Inflammatory macrophage (primary cell): ENCODE measurements at places on chromosomes 7 and 10.
A peak's percentile ranks its signal among the peaks of the same experiment; 100 is the strongest.

GRCh38 chr7:3063016-3063753, 19.5 kb upstream of the CARD11 start:
- no peak for DNase-seq

- no peak for DNase-seq
These were observed 69.4 kb downstream of the HYCC1 start for GRCh38 chr7:22944510-22944909.

DNA sequence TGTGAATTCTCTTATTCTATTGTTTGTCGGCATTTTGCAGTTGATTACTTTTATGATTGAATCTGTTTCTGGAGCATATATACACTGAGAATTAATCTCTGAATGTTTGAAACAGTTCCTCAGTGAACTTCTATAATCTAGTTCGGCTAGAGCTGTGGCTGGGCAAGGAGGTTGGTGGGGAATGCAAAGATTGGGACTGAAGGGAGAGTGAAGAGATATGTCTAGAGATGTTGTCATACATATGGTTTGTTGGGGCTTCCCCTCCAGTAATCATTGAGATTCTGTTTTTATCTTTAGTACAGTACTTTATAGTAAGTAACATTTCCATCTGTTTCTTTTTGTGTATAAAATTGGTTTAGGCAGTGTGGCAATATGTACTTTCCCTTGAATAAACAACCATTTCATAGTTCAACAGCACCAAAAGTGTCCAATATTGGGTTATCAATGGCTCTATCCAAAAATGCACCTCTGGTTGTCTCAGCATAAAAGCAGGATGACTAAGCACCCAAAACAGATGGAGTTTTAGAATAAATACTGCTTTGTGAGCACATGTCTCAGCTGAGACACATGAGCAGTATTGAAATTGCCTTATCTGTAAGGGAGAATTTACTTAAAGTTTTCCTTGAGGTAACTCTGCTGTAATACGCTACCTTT, 36.7 kb downstream of the WAC start:
- DNase-seq = no peak

DNA sequence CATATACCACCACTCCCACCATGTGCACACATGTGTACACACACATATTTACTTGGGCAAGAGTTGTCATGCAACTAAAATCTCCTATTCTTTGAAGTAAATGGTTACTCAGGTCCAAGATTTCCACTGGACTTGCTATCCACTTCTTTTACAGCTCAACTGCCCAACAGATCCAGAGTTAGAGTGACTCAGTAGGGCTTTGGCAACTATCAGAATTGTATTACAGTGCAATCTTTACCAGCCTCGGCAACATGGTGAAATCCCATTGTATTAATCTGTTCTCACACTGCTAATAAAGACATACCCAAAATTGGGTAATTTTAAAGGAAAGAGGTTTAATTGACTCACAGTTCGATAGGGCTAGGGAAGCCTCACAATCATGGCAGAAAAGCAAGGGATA, 51.9 kb upstream of the ABLIM1 start:
- DNase-seq = peak; percentile 15

GRCh38 chr10:4809156-4809555, 16.9 kb upstream of the AKR1E2 start:
- no peak for DNase-seq

DNA sequence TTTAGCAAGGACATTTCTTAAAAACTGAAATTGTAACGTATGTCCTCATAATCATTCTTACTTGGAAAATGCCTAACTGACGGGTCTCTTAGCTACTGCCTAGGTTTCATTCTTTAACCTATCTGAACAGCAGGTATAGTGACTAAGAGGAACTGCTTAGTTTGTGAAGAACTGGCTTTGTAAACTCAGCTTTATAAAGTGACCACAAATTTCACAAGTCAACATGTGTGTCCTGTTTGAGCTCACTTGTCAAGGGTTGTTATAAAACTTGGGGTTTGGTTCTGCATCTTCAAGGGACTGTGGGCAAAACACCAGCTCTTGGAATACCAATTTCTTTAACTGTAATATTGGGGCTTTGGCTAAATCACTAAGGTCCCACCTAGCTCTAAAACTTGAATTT, 32.2 kb downstream of the MRPS33 start:
- DNase-seq = peak; percentile 76

DNA sequence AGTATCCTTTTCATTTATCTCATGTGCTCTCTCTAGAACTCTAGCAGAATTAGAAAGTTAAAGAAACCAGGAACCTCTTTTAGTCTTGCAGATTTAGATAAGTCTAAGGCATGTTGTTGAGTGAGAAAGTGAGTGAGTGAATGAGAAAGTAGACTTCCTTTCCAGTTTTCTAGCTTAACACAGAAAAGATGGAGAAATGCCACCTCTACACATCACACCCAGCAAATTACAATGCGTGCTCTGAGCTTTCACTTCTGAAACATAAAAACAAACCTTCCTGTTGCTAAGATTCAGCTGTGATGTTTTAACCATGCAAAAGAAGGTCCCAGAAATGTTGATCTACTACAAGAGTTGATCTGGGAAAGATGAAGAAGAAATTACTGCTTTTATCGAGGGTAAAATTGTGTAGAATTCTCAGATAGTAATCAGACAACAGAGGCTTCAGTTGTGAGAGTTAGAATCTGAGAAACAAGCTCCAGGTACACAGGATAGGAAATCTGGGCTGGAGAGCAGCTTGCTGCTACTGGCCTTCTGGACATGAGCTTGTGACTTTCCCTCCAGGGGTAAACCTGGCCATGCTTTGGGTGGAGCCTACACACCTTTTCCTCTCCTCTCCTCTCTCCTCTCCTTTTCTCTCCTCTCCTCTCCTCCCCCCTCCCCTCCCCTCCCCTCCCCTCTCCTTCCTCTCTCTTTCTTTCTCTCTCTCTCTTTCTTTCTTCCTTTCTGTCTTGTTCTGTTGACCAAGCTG, 4.6 kb downstream of the CYP3A5 start:
- no peak for DNase-seq

GRCh38 chr7:147980826-147981813, 609.4 kb upstream of the C7orf33 start:
- no peak for DNase-seq

- DNase-seq = no peak
These were observed 65.6 kb downstream of the IGF2BP3 start for GRCh38 chr7:23404546-23405239.

DNA sequence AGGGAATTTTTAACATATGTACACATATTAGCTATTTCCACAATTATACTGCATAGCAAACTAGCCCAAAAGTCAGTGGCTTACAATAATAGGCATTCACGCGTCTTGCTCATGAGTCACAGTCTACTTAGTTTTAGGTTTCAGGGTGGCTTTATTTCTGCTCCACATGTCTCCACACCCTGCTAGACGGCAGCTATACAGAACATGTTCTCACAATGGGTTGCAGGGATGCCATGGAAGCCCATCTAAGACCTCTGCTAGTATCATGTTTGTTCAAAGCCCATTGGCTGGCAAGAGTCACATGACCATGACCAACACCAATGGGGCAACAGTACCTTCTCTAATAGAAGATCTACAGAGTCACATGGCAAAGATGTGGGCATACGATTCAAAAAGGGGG, 96.3 kb upstream of the NEBL start:
- no peak for DNase-seq

DNA sequence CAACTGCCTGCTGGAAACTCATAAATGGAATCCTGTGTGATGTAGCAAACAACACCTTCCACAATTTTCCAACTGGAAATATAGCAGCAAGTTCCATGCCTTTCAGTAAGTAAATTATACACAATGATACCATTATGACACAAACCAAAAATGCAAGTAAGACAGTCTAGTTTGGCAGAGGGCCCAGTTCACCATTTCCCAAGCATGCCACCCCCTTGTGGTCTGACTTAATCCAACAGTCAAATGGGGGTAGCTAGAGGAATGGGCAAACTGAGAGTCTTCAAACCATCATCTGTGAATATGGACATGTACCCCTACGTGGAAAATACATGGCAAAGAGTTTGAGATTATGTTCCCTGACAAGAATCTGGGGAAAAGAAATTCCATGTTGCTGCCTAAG, 137.6 kb upstream of the VWC2 start:
- no peak for DNase-seq

DNA sequence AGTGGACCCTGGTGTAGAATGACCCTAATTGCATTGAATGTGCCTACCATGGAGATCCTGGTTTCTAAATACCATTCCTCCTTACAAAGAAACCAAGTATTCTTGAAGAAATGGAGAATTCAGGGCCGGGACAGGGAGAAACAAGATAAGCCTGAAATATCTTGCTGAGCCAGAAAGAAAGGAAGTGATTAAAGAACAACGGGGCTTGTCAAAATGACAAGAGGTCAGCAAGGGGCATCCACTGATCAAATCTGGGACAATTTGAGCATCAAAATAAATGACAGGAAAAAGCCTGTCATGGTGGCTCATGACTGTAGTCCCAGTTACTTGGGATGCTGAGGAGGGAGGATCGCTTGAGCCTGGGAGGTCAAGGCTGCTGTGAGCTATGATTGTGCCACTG, 8.1 kb downstream of the ABHD11 start:
- DNase-seq = no peak

- DNase-seq = peak; percentile 69
These were observed 804 bp downstream of the FRAT1 start for GRCh38 chr10:97319671-97320479.

DNA sequence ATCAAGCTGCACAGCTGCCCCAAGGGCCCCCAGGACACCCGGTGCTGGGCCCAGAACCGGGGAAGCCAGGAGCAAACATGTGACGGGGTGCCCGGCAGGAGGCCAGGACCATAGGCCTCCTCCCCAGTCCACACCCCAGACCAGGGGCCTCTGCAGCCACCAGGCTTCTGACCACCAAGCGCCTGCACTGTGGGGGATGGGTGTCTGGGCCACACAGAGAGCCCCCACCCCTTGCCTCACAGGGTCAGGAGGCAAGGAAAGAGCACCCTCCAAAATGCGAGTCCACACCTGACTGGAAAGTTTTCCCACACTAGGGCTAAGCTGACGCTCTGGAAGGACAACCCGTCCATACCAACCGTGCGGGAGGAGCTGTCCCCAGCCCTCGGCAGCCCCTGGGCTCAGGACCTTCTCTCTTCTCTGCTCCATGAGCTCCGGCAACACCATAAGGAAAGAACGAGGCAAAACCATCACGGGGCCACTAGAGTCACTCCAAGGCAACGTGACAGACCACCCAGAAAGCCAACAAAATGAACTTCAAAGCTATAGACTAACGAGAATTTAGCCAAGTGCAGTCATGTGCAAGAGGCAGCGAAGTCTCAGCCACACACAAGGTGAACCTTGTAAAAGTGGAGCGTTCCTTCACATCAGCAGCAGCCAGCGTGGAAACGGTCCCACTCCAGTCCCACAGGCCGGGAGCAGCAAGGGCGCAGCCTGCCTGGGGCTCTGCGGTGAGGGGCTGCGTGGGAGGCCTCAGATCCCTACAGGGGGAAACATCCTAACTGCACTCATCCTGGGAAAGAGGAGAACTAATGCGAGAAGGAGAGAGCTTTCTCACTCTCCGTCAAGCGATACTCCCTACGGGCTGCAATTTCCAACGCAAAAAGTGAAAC, 5.1 kb downstream of the STK32C start:
- DNase-seq = no peak

DNA sequence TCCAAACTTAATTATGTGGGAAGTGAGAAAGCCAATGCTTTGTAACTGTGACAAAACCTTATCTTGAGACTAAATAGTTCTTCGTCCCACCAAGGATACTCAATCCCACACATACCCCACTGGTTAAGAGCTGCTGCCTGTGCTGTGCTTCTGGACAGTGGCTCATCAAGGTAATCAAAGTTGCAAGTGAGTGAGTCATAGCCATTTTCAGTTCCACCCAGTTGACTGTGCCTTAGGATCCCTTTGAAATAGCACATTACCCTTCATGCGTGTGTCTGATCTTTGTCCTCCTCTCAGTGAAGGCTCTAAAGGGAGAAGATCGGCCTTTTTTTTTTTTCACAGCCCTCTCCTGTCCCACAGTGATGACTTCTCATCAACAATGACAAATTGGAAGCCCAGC, 706.0 kb upstream of the AUTS2 start:
- DNase-seq = no peak

DNA sequence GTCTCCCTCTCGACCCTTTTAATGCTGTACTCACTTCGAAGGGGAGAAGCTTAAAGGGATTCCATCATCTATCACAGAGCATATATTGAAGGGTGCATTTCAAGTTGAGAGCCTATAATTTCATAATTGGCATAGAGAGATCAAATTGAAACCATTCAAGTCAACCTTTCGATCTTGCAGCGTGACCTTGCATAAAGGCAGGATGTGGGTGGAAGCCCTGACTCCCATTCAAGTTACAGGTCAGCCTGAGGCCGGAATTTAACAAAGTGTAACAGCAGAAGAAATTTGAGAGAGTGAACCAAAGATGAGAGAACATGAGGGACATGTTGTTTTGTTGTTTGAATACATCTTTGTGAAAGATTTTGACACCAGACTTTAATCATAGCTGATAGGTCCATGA, 195.3 kb upstream of the TPK1 start:
- DNase-seq = no peak

DNA sequence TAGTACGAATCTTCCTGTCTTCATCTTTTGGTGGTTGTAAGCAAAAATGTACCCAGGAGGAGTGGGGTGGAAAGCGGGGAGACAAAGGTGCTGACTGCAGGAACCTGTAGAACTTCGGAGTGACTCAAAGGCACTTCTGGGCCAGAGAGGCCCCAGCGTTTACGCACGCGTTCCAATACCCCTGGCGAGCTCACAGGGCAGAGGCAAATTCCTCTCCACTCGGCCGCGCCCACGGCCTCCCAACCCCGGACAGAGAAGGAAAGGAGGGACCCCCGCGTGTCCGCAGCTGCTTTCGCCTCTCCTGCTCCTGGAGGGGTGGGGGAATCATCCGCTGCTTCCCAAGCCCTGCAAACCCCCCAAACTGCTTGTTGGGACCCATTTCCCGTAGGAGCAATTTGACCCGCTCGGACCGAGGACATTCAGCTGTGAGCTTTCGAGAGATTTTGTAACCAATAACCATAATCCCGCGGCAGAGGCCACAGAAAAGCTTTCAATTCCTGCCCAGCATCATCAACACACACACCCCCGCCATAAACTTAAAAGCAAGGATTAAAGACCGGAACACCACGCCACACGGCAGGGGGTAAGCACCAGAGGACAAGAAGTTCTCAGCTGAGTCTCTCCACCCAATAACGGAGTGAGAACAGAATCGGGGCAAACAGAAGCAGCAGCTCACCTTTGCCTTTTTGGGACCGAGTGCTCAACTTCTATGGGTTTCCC, 2.3 kb downstream of the IGF2BP3 start:
- no peak for DNase-seq

GRCh38 chr7:155296006-155296787, 1.5 kb upstream of the INSIG1 start:
- DNase-seq = no peak

GRCh38 chr10:75773231-75773780, 341.9 kb downstream of the LRMDA start:
- DNase-seq = no peak

GRCh38 chr10:124791547-124792348, at the start of gene EEF1AKMT2:
Gene EEF1AKMT2 (minus strand): TSS chr10:124791887. CDS start chr10:124791833, 54 bp downstream.
- peak; percentile 82 for DNase-seq

GRCh38 chr10:32253276-32253675, 93.7 kb downstream of the EPC1 start:
- DNase-seq = no peak
